ENCODE measurements at places on chromosomes 3 and 15.

DNA sequence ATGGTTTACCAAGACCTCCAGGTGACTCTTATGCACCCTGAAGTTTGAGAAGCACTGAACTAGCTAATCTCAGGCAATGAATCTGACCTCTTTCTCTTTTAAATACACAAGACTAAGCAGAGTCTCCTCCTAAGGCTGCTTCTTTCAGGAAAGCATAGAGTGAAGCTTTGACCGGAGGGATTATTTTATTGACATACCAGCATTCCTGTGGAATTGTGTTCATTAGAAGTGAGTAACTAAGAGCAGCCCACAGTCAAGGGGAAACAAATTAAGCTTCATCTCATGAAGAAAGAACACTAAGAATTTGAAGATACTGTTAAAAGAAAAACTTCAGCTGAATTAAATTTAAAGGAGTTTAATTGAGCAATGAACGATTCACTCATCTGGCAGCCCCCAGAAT lies 963.5 kb downstream of the NTRK3 start:
- no peak for DNase-seq

DNA sequence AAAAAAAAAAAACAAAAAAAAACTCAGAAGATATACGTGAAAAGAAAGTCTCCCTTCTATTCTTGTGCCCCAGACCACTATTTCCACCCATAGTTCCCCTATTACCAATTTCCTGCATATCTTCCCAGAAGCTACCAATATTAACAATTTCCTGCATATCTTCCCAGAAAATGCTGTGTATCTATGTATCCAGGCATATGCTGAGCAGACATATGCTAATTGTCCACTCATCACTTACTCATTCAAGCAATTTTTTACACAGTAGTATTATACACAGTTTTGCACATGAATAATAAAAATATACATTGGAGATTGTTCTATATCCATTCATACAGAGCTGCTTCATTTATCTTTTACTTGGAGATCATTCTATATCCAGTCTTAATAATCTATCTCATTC lies 12.6 kb upstream of the SLMAP start:
- no peak for DNase-seq

DNA sequence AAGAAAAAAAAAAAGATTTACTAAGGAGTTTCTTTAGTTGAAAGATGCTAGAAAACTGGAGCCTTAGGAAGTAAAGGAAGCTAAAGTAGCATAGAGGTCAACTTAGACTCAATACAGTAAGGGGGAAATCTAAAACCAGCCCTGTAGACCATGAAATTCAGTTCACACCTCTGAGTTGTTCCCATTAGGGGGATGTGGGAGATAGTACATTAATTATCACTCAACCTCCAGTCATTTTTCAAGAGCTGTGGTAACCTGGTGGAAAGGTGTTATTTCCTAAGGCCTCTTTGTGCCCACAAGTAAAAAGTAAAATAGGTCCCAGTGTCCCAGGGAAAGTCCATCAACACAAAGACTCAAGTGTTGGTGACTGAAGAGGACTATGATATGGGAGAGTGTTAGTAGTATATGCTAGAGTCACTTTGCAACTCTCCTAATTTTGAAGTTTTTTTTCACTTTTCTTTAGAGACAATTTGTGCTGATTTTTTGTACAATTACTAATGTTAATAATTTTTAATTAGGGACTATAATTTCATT lies 1274.4 kb upstream of the EPHA6 start:
- DNase-seq: no peak

GRCh38 chr3:65569845-65570405 lies 468.8 kb downstream of the MAGI1 start:
- DNase-seq: no peak

- DNase-seq: peak; percentile 5
These were observed 168.3 kb downstream of the SLCO3A1 start for GRCh38 chr15:92021792-92022191.

DNA sequence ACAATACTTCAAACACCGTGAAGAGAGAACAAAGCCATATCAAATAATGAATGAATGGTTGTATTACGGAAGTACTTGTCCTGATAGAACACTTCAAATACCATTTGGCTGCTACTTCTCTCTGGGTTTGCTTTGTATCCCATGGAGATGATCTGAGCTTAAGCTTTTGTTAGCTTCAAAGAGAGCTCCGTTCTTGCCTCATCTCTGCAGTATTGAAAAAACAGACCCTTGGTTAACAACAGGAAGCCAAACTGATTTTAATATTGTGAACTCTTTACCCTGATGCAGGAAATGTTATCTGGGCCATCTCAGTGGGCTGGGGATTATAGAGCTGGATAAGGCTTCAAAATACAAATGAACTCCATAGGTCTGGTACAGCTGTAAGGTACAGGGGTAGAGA lies 101.0 kb downstream of the CHL1 start:
- DNase-seq: no peak

- DNase-seq: no peak
These were observed 225.5 kb upstream of the IL12A start for GRCh38 chr3:159763011-159763601.

GRCh38 chr3:128455786-128456748 lies 10.6 kb downstream of the DNAJB8 start:
- no peak for DNase-seq

DNA sequence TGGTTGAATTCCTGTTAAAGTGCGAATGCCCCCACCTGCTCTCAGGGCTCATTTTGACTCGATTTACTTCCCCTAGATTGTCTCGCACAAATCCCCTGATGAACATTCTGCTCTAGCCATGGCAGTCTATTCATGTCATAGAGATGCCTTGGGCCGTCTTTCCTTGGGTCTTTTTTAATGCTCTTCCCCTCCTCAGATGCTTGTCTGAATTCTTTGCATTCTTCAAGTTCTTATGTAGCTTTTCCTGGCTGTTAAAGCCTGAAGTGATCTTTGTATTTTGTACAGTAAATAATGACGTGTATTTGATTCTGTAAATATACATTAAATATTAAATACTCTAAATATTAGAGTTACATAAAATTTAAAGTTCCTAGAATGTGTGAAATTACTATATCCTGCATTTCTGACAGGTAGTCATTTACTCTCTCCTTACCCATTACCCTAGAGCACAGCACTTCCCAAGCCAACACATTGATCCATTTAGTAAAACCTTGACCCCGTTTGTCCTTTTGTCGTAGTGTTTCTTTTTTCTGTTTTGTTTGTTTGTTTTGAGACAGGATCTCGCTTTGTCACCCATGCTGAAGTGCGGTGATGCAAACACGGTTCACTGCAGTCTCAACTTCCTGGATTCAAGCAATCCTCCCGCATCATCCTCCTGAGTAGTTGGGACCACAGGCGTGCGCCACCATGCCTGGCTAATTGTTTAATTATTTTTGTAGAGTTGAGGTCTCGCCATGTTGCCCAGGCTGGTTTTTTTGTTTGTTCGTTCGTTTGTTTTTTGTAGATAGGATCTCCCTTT lies 47.9 kb downstream of the YEATS2 start:
- no peak for DNase-seq

- no peak for DNase-seq
These were observed 291.2 kb downstream of the FAM43A start for GRCh38 chr3:194976874-194977273.

GRCh38 chr3:113590983-113591382 lies 58.6 kb downstream of the SIDT1 start:
- no peak for DNase-seq
